Breast epithelium (tissue), 4 donors: ENCODE measurements at places on chromosomes 3 and 15.

DNA sequence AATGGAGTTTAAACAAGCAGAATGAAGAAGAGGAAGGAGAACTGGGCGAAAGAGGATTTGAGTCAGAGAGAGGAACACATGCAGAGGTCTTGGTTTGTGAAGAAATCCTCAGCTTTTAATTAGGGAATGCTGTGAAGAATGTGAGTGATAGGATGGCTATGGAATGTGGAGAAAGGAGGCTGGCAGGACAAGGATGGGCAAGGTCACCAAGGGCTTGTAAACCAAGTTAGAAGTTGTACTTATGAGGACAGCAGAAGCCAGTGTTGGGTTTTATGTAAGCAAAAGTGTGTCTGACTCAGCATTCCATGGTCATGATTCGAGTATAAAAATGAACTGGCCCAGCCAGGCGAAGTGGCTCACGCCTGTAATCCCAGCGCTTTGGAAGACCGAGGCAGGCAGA, 60.0 kb upstream of the IL12A start:
- DNase-seq: no peak

DNA sequence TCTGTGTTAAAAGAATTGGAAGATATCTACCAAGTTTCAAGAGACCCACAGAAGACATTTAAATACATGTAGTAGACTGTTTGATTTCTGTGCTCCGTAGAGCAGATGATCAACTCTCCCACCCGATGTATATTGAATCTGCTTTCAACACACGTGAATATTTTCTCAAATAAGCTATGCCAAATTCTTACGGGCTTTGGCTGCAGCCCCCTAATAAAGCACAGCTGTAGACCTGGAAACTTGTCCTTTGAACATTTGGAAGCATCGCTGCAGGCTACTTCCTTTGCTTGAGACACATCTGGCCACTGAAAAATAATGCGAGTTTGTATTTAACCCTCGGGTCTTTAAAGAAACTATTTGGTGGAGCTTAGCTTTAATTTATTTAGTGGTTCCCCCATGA, 98.3 kb upstream of the SELENOK start:
- DNase-seq: no peak

GRCh38 chr3:154801729-154802128, 278.4 kb upstream of the MME start:
- DNase-seq: no peak

- no peak for DNase-seq
These were observed 13.9 kb downstream of the TSC22D2 start for GRCh38 chr3:150421799-150422548.

DNA sequence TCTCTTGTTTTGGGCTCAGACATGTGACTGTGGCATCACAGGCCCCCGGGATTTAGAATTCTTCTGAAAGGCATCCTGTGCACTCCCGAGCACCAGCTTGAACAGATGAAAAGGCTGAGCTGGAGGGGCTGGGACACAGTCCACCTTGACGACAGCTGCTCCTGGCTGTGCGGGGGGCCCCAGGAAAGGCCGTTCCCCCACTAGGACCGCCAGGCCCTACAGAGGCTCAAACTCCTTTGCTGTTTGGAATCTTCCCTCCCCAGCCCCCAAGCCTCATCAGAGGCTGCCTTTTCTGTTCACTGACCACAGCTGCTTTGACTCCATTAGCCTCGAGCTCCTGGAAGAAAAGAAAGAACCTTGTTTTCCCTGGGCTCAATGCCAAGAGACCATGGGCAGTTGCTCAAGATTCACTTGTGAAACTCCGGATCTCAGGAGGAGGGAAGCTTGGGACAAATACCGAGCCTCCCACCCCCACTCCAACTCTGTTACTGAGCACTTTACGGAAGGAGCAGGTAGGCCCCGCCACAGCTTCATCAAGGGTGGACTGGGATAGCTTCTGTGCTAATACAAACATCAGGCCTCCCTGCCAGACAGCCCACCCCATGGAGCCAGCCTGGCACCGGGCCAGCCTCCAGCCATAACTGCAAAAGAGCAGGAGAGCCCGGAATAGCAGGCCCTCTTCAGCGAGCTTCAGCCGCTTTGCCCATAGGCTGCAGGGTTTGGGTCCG, 15.7 kb downstream of the CIDEC start:
- peak; percentile 72 for DNase-seq

- DNase-seq: no peak
These were observed 265.5 kb upstream of the C2CD4B start for GRCh38 chr15:62430552-62430951.

DNA sequence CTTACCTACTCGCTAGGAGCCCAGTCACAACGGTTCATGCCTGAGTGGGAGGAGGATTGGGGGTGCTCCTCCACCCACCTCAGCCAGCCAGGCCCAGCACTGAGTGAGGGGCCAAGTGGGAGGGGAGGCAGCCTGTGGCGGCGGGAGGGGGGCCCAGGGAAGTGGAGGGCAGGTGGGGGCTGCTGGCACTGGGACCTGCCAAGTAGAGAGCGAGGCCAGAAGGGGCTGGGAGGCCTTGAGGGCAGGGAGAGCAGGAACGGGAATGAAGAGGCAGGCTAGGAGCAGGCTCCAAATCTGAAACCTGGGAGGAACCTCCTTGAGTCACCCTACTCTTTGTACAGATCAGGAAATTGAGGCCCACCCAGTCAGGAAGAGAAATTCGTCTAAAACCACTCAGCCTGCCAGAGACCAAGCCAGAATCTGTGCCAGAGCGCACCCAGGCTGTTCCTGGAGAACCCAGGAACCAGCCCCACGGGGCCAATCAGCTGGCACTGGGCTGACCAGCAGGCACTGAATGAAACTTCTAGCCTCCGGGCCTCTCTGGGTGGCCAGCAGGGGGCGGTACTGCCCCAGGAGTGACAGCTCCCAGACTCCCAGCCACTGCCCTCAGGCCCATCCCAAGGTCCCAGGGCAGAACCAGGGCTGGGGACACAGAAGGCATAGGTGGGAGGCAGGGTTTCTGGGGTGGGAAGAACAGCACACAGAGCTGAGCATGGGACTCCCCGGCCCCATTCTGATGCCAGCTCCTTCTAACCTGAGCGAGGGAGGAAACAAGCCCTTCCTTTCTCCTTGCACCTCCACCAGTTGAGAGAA, 14.8 kb upstream of the CYP11A1 start:
- DNase-seq: peak; percentile 68

DNA sequence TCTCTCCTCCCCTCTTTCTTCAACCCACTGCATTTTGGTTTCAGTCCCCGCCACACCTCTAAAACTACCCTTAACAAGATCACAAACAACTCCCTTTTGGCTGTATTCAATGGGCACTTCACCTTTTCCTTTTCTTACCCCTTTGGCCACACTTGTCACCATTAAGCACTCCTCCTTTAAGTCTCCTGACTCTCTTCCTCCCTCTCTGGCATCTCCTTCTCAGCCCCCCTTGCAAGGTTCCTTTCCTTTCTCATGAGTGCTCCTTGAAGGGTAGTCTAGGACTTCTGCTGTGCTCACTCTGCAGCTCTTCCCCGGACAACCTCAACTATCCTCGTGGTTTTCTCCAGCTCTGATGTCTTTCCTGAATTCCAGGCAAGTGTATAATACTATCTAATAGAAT, 103.7 kb downstream of the RPL22L1 start:
- DNase-seq: no peak

GRCh38 chr3:60461267-60461666, 790.0 kb downstream of the FHIT start:
- no peak for DNase-seq

- DNase-seq: no peak
These were observed 330.4 kb upstream of the LRRFIP2 start for GRCh38 chr3:37504583-37505357.

GRCh38 chr15:31278544-31279220, 48.0 kb upstream of the KLF13 start:
- peak; percentile 25 for DNase-seq

DNA sequence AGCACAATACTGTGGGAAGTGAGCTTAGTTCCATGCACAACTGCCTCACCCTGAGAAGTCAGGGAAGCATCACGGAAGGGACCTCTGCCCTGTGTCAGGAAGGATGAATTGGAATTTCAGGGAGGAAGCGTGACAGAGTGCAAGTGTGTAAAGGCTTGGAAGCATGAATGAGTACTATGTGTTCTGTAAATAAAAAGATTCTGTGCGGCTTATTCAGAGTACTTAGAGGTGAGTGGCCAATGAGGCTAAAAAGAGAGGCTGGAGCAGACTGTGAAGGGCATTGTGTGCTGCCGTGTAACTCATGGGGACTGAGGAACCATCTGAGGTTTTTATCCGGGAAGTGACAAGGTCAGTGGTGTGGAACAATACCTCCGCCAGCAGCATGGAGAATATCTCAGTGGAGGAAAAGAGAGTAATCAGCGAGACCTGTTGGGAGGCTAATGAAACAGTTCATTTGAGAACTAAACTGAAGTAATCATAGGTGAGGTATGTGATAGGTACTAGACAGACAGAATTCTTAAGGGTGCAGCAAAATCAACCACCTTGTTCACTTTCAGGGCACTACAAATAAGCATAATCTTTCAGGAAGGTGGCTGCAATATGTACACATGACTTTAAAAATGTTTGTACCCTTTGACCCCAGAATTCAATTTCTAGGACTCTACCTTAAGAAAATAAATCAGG, 64.9 kb upstream of the SPRED1 start:
- no peak for DNase-seq

GRCh38 chr15:61582092-61582491, 353.0 kb upstream of the RORA start:
- no peak for DNase-seq
